ENCODE measurements at places on chromosomes 1 and 21.

- no peak for DNase-seq
These were observed 105.6 kb upstream of the USH2A start for GRCh38 chr1:216528816-216529215.

DNA sequence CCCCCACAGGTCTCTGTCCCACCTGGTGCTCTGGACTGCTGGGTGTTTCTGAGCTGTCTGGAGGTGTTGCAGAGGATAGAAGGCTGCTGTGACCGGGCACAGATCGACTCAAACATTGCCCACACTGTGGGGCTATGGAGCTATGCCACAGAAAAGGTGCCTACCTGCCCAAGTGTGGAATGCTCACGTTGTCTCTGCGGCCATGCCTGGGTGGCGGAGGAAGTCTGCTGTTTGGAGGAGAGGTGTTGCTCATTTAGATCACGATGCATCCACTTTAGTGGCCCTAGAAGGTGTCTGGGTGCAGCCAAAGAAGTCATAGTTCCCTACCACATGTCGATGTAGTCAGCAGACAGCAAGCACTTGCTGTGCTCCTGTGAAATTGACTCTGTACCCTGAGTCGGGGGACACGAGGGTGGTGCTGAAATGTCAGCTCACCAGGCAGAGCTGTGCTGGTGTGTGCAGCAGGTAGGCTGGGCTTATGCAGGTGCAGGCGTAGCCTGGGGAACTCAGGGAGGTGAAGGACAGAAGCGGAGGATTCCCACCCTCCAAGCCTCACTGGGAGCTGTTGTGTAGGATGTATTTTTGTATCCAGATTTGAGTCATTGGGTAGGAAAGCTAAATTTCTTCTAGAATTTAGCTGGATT is 32.8 kb upstream of the PWP2 start:
- DNase-seq, result no peak

GRCh38 chr1:150555198-150555970 is 6.2 kb downstream of the ADAMTSL4 start:
- DNase-seq, result no peak

DNA sequence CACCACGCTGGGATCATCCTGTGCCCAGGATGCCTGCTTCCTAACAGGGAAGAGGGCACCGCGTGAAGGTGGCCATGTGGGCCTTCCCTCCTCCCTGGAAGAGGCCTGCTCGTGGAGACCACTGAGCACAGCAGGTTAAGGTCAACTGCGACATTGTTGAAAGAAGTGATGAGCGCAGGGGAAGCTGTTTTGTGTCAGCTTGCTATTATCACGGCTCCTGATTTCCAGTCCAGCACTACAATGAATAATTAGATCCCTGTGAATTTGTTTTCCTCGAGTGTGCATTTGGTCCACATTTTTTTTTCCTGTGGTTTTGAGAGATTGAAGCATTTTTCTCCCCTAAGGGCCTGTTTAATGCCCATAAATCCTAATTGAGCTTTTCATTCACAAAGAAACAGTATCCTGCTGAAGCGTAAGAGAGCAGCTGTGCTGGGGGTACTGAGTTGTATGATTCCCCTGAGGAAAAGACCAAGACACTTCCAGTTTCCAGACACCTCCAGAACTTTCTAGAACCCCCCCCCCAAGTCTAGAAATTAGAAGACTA is 204.9 kb downstream of the KCNJ6 start:
- DNase-seq, result no peak

GRCh38 chr1:23450894-23451293 is 26.3 kb upstream of the TCEA3 start:
- DNase-seq, result no peak

- DNase-seq, result peak; percentile 94
These were observed 15.3 kb downstream of the INPP5B start for GRCh38 chr1:37931361-37932158.

DNA sequence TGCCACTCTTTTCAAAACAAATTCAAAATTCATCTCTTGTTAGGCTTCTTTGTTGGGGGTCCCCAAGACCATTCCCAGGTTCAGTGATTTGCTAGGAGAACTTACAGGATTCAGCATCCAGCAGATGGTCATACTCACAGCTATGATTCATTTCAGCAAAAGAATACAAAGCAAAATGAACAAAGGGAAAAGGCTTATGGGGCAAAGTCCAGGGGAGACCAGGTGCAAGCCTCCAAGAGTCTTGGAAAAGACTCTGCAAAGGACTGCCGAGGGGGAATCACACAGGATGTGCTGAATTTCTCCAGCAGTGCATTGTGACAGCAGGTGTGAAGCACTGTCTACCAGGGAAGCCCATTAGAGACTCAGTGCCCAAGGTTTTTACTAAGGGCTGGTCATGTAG is 7.3 kb downstream of the TRAF5 start:
- DNase-seq, result no peak

DNA sequence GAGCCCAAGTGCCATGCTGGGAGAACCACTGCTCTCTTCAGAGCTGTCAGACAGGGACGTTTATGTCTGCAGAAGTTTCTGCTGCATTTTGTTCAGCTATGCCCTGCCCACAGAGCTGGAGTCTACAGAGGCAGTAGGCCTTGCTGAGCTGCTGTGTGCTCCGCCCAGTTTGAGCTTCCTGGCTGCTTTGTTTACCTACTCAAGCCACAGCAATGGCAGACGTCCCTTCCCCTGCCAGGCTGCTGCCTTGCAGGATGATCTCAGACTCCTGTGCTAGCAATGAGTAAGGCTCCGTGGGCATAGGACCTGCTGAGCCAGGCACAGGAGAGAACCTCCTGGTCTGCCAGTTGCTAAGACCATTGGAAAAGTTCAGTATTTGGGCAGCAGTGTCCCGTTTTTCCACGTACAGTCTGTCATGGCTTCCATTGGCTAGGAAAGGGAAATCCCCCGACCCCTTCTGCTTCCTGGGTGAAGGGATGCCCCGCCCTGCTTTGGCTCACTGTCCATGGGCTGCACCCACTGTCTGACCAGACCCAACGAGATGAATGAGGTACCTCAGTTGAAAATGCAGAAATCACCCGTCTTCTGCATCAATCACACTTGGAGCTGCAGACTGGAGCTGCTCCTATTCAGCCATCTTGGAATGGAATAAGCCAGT is 31.9 kb downstream of the CYP4B1 start:
- DNase-seq, result no peak

- no peak for DNase-seq
These were observed 62.8 kb upstream of the SCCPDH start for GRCh38 chr1:246661451-246661850.

- DNase-seq, result no peak
These were observed 34.5 kb downstream of the HMGB4 start for GRCh38 chr1:33898406-33898805.

GRCh38 chr1:116377541-116378529 is 4.8 kb downstream of the ATP1A1 start:
- DNase-seq, result peak; percentile 22

- DNase-seq, result peak; percentile 36
These were observed 14.7 kb upstream of the MFSD2A start for GRCh38 chr1:39940253-39940652.

- no peak for DNase-seq
These were observed 2.3 kb upstream of the VWA1 start for GRCh38 chr1:1432951-1433803.

DNA sequence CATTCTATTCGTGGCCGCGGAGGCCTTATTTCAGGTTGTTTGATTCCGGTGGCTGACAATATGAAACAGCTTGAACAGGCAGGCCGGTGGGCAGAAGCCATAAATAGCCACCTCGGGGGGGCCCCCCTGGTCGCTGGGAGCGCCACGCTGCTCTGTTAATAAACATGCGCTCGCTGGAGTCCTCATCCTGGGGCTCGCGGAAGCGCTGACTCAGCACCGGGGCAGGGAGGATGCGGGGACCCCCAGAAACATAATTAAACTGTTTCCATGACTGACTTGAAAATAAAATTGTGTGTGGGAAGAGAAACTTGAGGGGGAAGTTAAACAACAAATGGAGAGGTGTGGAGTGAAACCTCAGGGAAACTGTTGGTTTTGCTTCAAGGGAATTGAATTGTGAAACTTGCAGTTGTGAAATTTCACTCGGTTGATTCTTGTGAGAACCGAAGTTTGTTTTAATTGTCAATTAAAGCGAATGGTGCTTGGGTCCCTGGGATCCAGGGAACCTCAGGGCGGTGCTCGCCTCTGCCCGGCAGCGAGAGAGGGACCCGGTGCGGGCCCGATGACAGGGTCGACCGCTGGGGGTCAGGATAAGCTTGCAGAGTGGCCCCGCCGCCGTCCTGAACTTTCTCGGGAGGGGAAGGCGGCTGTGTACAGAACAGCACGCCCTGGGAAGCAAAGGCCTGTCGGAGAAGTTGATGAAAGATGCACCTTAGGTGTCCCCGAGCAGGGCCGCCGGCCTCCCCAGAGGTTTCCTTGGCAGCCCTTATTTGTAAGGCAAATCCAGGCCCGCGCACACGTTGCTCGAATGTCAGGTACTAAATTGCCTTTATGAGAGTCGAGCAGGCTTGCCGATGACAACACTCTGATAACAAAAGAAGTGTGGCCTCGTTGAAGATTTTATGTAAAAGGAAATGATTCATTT is 176.9 kb upstream of the LMO4 start:
- DNase-seq, result peak; percentile 27

- no peak for DNase-seq
These were observed 228.8 kb downstream of the DISC1 start for GRCh38 chr1:231855361-231855760.

DNA sequence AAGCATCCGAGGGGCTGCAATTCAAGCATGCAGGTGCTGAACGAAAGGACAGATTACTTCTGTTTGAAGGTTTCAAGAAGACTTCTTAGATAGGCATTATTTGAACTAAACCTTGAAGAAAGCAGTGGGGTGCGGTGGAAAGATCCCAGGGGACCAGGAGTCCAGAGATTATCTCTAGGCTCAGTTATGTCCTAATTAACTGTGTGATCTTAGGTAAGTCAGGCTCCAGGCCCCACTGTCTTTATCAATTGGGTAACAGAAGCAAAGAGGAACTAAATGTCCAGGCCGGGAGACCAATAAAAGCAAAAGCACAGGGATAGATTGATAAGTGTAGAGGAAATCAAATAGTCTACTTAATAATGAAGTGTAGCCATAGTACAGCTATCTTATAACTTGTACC is 72.9 kb upstream of the CDC42BPA start:
- DNase-seq, result no peak

GRCh38 chr1:115426956-115427355 is 88.9 kb upstream of the NGF start:
- no peak for DNase-seq

GRCh38 chr1:22257290-22258275 is 114.7 kb upstream of the WNT4 start:
- DNase-seq, result no peak

DNA sequence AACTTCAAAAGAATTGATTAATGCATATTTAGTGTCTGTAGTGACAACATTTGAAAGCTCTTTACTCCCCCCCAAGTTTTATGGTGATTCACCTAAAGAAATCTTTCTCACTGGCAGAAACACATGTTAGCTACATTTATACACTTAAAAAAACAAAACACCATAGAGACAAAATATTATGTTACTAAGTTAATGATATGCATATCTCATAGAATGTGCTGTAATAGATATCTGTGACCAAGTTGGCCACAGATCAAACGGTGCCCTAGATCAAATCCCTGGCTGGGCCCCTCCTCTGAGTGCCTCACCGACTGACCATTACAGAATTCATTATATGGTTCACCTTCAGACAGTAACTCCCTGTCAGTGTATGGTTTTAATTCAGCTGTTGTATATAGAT is 322.1 kb upstream of the LYPLAL1 start:
- no peak for DNase-seq

- DNase-seq, result no peak
These were observed 3.2 kb upstream of the NBPF3 start for GRCh38 chr1:21436488-21437340.

DNA sequence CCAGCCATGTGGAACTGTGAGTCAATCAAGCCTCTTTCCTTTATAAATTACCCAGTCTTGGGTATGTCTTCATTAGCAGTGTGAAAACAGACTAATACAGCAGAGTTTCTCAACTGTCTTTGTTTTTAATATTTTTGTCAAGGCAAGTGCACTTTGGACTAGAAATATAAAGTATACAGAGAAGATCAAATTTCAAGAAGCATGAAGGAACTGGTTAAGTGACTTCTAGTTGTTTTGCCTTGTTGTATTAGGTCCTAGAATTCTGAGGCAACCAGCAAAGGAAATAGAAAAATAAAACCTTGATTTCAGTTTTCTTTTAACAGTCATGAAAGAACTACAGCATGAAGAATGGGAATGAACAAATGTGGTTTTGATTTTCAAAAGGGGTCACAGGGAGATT is 131.1 kb upstream of the PTGFR start:
- DNase-seq, result no peak

- DNase-seq, result no peak
These were observed 1.2 kb upstream of the SELENON start for GRCh38 chr1:25798666-25799351.

GRCh38 chr1:20189664-20190063 is 3.3 kb upstream of the PLA2G2C start:
- DNase-seq, result no peak

DNA sequence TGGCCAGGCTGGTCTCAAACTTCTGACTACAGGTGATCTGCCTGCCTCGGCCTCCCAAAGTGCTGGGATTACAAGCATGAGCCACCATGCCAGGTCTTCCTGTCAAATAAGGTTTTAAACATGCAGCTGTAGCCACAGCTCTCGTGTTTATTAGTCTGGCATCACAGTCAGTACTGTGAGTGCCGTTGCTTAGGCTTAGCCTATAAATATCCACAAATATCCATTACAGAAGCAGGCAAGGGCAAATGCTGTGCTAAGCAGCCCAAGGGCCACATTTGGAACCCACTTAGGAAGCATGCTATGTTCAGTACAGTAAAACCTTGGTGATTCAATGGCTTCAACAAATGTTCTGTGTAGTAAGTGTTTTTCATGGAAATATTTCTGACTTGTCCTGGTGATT is 75.9 kb downstream of the KIF1B start:
- DNase-seq, result no peak

DNA sequence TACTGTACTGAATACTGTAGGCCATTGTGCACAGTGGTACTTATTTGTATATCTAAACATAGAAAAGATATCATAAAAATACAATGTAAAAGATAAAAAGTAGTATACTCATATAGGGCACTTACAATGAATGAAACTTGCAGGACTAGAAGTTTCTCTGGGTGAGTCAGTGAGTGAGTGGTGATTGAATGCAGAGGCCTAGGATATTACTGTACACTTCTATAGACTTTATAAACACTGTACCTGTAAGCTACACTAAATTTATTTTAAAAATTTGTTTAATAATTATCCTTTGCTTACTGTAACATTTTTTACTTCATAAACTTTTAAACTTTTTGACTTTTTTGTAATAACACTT is 82.5 kb downstream of the FGGY start:
- no peak for DNase-seq

- DNase-seq, result peak; percentile 85
These were observed 41.3 kb downstream of the PIK3C2B start for GRCh38 chr1:204453141-204453772.

DNA sequence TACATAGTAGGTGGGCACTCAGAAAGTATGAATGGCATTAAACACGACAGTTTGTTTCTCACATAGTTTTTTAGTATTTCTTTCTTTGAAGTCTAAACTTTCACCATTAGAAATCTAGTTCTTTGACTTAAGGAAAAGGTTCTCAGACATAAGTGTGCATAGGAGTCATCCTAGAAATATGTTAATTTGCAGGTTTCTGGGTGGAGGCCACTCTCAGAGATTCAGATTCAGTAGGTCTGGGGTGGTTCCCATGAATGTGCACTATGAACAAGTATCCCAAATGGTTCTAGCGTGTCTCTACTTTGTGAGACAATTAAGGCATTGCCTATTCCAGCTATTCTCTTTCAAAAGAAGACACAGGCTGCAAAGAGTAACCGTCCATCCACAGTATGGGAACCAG is 119.3 kb downstream of the NGF start:
- no peak for DNase-seq
